ENCODE measurements at places on chromosomes 12 and 14. TPM values are rescaled to one million over a fixed set of nuclear protein-coding genes. Genes with fewer than 3 reads are reported as not detected.
A peak's percentile ranks its signal among the peaks of the same experiment; 100 is the strongest.

Gene KLHL33
- total RNA-seq = 1.2 TPM

Gene FAM186B
- not detected for total RNA-seq

Gene WNT1
- total RNA-seq = not detected

GRCh38 chr12:69471667-69472385, 1.6 kb downstream of the FRS2 start:
- H3K27ac ChIP-seq = peak overlapping the region; percentile 92
- peak overlapping the region; percentile 75 for H3K4me3 ChIP-seq
- H3K27me3 ChIP-seq = no peaks in the 10 kb centered on the region
- no peaks in the 10 kb centered on the region for H3K36me3 ChIP-seq

DNA sequence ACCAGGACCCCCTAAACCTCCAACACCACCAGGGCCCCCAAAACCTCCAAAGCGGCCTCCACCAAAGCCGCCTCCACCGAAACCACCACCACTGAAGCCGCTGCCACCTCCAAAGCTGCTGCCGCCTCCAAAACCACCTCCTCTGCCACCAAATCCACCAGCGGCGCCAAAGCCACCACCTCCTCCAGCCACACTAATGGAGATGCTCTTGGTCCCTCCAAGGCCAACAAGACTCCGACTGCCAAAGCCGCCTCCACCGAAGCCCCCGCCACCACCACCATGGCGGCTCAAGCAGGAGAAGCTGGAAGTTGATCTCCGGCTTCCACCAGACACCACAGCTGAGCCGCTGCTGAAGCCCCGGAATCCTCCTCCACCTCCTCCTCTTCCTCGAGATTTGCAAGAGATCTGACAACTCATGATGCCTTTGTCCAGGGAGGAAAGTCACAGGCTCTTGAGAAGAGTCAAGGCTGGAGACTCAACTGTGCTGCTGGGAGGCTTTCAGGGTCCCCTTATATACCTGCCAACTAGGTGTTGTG, at the start of gene KRT2:
Gene KRT2 (minus strand): TSS at position 486 of the 536 bp plus-strand sequence. CDS start 69 bp downstream, at position 417.
- no peaks in the 10 kb centered on the region for H3K27me3 ChIP-seq
- peaks cover 8% of the 10 kb centered on the region for H3K4me1 ChIP-seq
- peak within 1 kb of the TSS; percentile 8 for H3K4me3 ChIP-seq
- H3K27ac ChIP-seq = peak within 1 kb of the TSS; percentile 37

GRCh38 chr12:123942238-123942653, 30.4 kb downstream of the CCDC92 start:
- DNase-seq = no peak
- H3K27ac ChIP-seq = no peak overlapping the region
- H3K4me1 ChIP-seq = no peaks in the 10 kb centered on the region

All from vagina (tissue), 2 donors.